ENCODE measurements at places on chromosomes 4 and X.

GRCh38 chrX:154714925-154715324 is 36.0 kb downstream of the GAB3 start:
- DNase-seq: peak; percentile 62

GRCh38 chr4:121192480-121192879 is 28.4 kb upstream of the TNIP3 start:
- peak; percentile 58 for DNase-seq

- DNase-seq: no peak
These were observed 2.5 kb downstream of the P2RY8 start for GRCh38 chrX:1534301-1535168.

GRCh38 chr4:168881781-168882420 is 128.2 kb downstream of the CBR4 start:
- no peak for DNase-seq

DNA sequence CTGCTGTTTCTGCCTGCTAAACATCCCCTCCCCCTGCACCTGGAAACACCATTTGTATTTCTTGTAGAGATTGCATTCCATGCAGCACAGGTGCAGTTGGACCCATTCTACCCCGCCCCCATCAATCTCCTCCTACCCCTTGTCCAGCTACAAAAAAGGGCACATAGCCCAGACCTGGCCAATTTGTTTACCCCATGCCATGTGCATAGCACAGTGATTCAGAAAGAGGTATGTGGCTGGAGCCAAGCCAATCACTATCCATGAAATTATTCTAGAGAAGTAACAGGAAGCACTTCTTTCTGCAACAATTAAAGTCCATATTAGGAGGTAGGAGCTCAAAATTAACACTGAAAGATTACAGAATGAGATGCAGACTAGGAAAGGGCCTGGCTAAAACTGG is 20.2 kb upstream of the TMEM184C start:
- peak; percentile 75 for DNase-seq

- DNase-seq: no peak
These were observed 3.4 kb upstream of the CPLX1 start for GRCh38 chr4:829291-829690.

DNA sequence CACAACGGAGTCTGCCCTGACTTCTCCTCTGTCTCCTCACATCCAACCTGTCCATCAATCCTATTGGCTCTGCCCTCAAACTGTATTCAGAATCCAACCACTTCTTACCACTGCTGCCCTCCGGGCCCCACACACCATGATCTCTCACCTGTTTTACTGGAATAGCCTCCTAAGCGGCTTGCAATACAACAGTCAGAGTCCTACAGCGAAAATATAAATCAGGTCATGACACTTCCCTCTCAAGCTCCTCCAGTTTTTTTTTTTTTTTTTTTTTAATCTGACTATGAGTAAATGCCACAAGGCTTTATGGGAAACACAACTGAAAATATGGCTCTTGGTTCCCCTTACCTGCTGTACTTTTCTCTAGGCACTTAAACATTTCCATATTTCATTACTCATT is 42.8 kb downstream of the SHISA3 start:
- DNase-seq: no peak

DNA sequence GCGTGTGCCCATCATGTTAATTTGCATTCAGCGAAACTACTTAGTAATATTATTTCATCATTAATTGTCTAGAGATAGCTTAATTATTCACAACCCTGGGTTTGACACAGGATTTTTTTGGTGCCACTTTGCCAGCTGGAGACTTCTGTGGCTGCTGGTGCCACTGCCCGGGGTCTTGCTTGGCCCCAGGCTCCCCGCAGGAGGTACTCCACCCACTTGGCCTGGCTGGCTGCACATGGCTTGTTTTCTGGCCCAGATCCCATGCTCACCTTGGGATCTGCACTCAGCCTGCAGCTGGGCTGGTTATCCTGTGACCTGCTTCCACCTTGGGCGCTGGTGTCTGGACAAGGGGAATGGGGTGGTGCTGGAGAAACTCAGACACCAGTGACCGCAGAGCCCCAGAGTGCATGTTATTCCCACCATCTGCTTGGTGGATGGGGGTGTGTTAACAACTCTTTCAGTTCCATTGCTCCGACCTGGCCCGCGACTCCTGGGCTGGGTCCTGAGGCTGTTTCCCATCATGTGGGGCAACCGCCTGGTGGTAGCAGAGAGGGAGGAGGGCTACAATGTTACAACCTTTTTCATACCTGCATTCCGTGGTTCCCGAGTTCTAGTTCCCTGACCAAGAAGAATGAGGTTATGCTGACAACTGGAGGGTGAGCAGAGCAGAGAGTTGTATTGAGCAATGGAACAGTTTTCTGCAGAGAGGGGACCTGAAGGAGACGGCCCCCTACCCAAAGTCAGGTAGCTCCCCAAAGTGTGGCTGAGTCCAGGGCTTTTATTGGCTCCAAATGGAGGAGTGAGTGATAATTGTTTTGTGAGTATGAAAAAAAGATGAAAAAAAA is 1950.0 kb upstream of the IGFBP7 start:
- DNase-seq: no peak

DNA sequence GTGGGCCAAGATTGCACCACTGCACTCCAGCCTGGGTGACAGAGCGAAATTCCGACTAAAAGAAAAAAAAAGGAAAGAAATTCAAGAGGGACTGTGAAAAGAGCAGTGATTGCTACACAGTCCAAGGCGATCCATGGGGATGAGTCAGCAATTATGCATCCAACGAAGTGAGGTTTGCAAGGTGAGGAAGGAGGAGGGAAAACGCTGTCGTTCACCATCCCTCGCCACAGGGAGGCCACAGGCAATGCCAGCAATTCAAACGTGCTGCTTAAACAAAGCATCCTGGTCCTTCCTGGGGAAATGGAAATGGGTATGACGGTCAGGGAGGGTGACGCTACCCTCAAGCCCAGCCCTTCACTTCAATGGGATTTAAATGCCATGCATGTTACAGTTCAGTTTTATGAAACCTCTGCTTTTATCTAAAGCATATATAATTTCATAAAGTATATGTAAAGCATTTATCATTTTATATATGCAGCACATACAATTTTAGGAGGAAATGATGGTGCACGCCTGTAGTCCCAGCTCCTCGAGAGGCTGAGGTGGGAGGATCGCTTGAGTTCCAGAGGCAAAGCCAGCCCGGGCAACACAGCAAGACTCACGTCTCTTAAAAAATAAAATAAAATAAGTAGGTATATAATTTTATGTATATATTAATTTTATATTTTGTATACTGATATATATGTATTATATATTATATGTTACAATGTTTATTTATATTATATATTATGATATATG is 108.7 kb downstream of the DHRSX start:
- peak; percentile 80 for DNase-seq

GRCh38 chrX:54048412-54048811 is 4.1 kb upstream of the PHF8 start:
- no peak for DNase-seq

- peak; percentile 46 for DNase-seq
These were observed 80.6 kb downstream of the PBDC1 start for GRCh38 chrX:76253432-76253831.

GRCh38 chrX:13440176-13440575 is 120.3 kb upstream of the ATXN3L start:
- DNase-seq: peak; percentile 46

GRCh38 chrX:34893741-34894140 is 48.9 kb upstream of the FAM47B start:
- peak; percentile 25 for DNase-seq

GRCh38 chr4:124713185-124713592 is 657 bp upstream of the ANKRD50 start:
- DNase-seq: peak; percentile 81

DNA sequence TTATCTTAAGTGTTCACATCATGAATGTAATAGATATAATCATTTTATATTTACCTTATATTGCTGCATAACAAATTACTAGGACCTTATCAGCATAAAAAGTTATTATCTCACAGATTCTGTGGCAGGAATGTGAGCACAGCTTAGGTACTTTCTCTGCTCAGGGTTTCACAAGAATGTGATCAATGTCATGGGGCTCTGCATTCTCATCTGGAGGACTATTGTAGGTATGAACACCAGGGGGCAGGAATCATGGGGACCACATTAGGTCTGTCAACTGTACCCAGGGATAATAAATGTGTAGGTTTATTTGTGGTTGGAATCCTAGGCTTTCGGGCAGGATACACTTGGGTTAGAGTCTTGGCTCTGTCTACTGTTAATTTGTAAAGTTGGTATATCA is 519.2 kb downstream of the ARAP2 start:
- no peak for DNase-seq

DNA sequence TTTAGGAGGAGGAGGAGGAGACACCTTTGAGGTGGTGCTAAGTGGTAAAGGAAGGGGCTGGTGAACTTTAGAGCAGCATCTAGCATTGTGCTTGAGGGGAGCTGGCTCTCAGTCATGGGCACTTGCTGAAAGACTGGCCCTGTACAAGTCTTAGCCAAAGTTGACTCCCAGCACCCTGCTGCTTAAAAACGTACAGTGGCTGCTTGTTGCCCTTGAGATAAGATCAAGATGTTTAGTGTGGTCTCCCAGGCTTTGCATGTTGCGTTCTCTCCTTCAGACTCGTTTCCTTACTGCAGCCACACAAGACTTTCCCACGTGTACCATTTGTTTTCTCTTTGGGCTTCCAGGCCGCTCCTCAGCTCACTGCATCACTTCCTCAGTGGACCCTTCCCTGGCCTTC is 1.8 kb downstream of the MED28 start:
- DNase-seq: no peak

- peak; percentile 5 for DNase-seq
These were observed 172.1 kb downstream of the AFF2 start for GRCh38 chrX:148672517-148672916.

DNA sequence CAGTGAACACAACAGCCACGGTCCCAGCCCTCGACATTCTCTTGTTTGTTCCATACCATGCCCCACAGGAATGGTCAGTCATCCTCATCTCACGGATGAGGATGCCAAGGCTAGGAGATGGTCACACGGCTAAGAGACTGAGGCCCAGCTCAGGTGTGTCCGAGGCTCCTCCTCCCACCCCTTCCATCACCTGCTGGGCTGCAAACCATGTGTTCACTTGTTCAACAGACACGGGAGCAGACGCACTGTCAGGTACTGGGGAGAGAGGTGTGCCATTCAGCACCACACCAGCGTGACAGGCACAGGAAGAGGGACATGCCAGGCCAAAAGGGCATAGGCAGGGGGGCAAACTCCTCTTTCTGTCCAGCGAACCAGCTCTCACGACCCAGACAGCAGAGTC is 45.9 kb downstream of the ABLIM2 start:
- DNase-seq: no peak

- no peak for DNase-seq
These were observed 10.9 kb downstream of the DCK start for GRCh38 chr4:71004281-71004851.

GRCh38 chr4:153521999-153522801 is 56.0 kb downstream of the TMEM131L start:
- DNase-seq: no peak

- DNase-seq: no peak
These were observed 79.9 kb downstream of the TRPC5OS start for GRCh38 chrX:111955901-111956300.

DNA sequence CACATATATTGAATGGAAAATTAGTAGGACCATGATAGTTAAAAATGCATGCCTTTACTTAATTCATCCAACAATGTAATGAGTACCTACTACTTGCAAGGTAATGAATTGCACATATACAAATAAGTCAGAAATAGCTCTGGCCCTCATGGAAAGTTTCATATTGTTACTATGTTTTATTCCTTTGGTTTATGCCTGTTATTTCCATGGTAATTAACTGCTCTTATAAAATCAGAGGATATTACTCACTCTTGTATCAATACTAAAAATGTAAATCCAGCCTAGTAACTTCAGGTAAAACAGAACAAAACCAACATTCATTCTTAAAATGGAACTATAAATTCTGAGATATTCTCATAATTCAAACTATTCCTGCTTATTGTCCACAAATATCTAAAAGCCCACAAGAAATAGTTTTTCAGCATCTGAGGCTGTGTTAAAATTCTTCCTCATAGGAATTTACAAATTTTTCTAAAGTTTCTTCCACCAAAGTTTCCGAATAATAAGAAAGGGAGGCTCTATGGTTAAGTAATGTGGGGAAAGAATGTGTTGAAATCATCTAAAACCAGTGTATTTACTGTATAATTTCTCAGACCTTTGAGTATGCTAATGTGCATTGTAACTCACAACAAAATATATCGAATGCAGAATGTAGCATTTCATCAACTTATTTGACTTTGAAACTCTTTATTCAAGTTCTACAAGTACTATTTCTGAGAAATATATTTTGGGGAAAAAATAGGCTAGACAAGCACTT is 444.2 kb downstream of the PDGFC start:
- DNase-seq: no peak

DNA sequence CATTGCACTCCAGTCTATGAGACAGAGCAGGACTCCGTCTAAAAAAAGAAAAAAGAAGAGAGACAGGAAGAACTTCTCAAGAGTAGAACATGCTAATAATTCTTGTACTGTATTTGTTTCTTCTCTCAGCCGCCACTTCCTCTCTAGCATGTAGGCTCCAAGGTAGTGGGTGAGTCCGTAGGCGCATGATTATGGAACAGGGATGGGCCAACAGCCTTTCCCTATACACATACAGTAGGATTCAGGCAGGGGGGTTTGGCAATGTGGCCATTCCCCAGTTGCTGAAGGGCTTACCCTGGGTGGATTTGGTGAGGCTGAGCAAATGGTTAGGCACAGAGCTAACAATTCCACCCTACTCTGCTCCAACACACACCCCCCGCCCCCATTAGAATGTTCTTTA is 35.0 kb upstream of the APLN start:
- DNase-seq: no peak

DNA sequence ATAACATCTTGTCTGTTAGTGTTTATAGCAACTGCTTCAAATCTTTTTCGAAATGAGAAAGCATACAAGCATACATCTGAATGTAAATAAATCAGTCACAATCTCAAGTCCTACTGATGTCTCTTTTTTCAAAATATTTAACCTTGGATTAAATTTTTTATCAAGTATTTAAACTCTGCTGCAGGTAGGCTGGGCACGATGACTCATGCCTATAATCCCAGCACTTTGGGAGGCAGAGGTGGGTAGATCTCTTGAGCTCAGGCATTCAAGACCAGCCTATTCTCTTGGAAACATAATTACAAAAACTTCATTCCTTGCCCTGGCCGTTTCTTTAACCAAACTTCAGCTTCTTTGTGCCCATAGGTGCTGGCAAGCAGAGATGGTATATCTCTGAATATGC is 540.3 kb upstream of the GALNT7 start:
- no peak for DNase-seq

Measured in fibroblast of mammary gland (primary cell).